ENCODE measurements at places on chromosomes 5 and 9. TPM values are rescaled to one million over a fixed set of nuclear protein-coding genes. Genes with fewer than 3 reads are reported as not detected.
A peak's percentile ranks its signal among the peaks of the same experiment; 100 is the strongest.

The WNT8A gene
- not detected for total RNA-seq

GRCh38 chr5:68395926-68396511 is 180.5 kb downstream of the PIK3R1 start:
- no peaks in the 10 kb centered on the region for H3K36me3 ChIP-seq
- no peak overlapping the region for H3K27ac ChIP-seq
- no peak for DNase-seq
- H3K27me3 ChIP-seq = no peaks in the 10 kb centered on the region

The STPG3 gene
- not detected for total RNA-seq

The RASEF gene
- 0.59 TPM for total RNA-seq

DNA sequence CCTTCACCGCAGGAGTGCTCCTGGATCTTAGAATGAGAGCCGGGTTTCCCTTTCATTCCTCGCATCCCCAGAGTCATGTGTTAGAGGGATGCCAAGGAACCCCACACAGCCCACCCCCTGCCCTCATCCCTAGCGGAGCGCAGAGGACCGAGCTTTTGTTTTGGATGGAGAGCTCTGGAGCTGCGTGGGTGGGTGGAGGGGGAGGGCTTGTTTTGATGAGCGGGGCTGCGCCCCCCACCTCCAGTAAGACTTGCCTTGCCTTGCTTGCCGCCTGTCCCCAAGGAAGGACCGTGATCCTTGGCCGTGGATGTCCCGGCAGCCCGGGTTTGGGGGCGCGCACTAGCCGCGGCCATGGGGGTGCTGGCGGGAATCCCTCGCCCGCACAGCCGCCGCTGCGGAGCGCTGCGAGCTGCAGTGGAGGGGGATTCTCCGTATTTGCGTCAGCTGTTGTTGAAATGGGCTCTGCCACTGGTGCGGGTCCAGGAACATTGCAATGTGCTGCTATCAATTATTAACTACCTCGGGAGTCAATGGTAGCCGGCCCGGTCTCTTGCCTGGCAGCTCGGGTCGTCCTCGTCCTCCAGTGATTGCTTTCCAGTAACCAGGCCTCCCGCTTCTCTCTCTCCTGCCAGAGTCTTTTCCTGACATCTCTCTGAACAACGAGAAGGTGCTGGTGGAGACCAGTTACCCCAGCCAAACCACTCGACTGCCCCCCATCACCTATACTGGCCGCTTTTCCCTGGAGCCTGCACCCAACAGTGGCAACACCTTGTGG is 1.0 kb downstream of the EGR1 start:
- peak; percentile 44 for DNase-seq
- no peaks in the 10 kb centered on the region for H3K27me3 ChIP-seq
- no peaks in the 10 kb centered on the region for H3K36me3 ChIP-seq
- no peaks in the 10 kb centered on the region for H3K4me1 ChIP-seq

DNA sequence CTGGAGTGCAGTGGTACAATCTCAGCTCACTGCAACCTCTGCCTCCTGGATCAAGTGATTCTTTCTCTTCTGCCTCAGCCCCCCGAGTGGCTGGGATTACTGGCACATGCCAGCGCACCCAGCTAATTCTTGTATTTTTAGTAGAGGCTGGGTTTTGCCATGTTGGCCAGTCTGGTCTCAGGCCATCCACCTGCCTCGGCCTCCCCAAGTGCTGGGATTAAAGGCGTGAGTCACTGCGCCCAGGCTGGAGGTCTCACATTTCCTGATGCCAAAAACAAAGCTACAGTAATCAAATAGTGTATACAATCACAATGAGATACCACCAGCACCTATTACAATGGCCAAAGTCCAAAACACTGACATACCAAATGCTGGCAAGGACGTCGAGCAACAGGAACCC is 51.1 kb downstream of the TTLL11 start:
- no peaks in the 10 kb centered on the region for H3K27me3 ChIP-seq
- H3K4me1 ChIP-seq = no peaks in the 10 kb centered on the region

GRCh38 chr9:4010309-4010708 is 289.6 kb downstream of the GLIS3 start:
- no peaks in the 10 kb centered on the region for H3K27me3 ChIP-seq
- H3K36me3 ChIP-seq = no peaks in the 10 kb centered on the region
- H3K27ac ChIP-seq = no peak overlapping the region

- no peak for DNase-seq
- no peak overlapping the region for H3K27ac ChIP-seq
- no peak overlapping the region for H3K4me3 ChIP-seq
- H3K4me1 ChIP-seq = no peaks in the 10 kb centered on the region
These were observed 191.2 kb downstream of the ACTL7B start for GRCh38 chr9:108664309-108665255.
